ENCODE measurements at places on chromosomes 6 and 20. TPM values are rescaled to one million over a fixed set of nuclear protein-coding genes. Genes with fewer than 3 reads are reported as not detected.

SUPT3H gene
- total RNA-seq: 43.2 TPM

ULBP1 gene
- total RNA-seq: 4.9 TPM

DHX16 gene
- total RNA-seq: 30.1 TPM

KIF25 gene
- 0.73 TPM for total RNA-seq

NFYA gene
- 22.3 TPM for total RNA-seq

SLC17A3 gene
- not detected for total RNA-seq

HSPA1L gene
- 3.3 TPM for total RNA-seq

DNAH8 gene
- 0.05 TPM for total RNA-seq

Data from motor neuron (in vitro differentiated cells).